ENCODE measurements at places on chromosomes 7 and 10. TPM values are rescaled to one million over a fixed set of nuclear protein-coding genes. Genes with fewer than 3 reads are reported as not detected.
A peak's percentile ranks its signal among the peaks of the same experiment; 100 is the strongest.

GRCh38 chr7:45456105-45456504, 118.1 kb upstream of the ADCY1 start:
- no peak for DNase-seq

Gene RNF148
- not detected for total RNA-seq

Gene MGAM2
- total RNA-seq: not detected

GRCh38 chr10:87696922-87697745, 37.5 kb downstream of the PAPSS2 start:
- DNase-seq: no peak

GRCh38 chr7:90910136-90910535, 314.0 kb downstream of the CDK14 start:
- no peak for DNase-seq

GRCh38 chr7:108461840-108462239, 5.6 kb upstream of the NRCAM start:
- DNase-seq: no peak

- no peak for DNase-seq
Measured at GRCh38 chr10:128884496-128885072, 582.5 kb upstream of the MGMT start.

Gene DLX6
- total RNA-seq: not detected

DNA sequence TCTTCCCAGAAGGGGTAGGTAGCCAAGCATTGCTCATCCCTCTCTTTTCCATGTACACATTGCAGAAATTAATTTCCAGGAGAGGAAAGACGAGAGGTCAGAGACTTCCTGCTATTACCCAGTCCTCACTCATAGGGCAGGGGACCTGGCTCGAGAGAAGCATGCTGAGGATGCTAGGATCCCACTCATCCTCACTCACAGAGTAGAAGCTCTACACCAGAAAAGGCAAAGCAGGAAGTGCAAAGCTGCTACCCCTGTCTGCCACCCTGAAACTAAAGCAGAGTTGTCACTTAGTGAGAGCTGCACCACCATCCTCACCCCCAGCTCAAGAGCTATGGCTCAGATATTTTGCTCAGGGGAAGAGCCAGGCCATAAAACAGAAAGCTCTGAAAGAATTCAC, 9.9 kb downstream of the OR9A2 start:
- DNase-seq: peak; percentile 84

Gene DENND2A
- total RNA-seq: not detected

- no peak for DNase-seq
Measured at GRCh38 chr10:30553626-30554439, 75.7 kb downstream of the LYZL2 start.

DNA sequence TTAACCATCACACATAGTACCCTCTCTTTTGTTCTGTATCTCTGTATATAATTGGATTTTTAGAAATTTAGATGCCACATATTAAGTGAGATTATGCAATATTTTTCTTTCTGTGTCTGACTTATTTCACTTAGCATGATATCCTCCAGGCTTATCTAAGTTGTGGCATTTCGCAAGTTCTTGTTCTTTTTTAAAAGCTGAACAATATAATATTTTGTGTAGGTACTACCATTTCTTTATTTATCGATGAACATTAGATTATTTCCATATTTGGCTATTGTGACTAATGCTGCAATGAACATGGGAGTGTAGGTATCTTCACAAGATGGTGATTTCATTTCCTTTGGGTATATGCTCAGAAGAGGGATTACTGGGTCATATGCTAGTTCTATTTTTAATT, 295.0 kb downstream of the SUGCT start:
- no peak for DNase-seq

DNA sequence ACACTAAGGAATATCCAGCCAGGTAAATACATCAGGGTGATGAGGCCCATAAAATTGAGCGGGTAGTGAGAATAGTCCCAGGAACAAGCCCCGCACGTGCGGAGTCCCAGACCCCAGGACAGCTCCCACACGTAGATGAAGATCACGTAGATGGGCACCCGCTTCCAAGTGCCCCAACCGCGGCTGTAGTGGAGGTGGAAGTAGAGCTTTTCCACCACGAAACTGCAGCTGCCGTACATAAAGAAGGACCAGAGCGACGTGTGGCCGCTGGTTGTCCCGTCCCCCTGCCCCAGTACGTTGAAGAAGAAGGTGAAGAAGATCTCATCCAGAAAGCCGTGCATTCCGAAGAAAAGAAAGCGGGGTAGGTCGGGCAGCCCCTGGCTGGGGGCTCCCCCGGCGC, 948 bp downstream of the TMEM229A start:
- no peak for DNase-seq

- no peak for DNase-seq
Measured at GRCh38 chr10:43203448-43204041, 63.3 kb downstream of the RASGEF1A start.

All from Karpas-422 (cell line).